ENCODE measurements at places on chromosomes 1 and 21. TPM values are rescaled to one million over a fixed set of nuclear protein-coding genes. Genes with fewer than 3 reads are reported as not detected.

Gene LCE1F
- not detected for total RNA-seq

Gene S100A9
- total RNA-seq: 0.96 TPM

Gene ZNF697
- total RNA-seq: 1.9 TPM

Gene NR5A2
- 8.3 TPM for total RNA-seq

Gene HCRTR1
- total RNA-seq: not detected

Gene TGFBR3
- total RNA-seq: 3.9 TPM

Gene HRNR
- not detected for total RNA-seq

Gene RPE65
- total RNA-seq: not detected

Gene FAM3B
- not detected for total RNA-seq

Gene CCT3
- 427 TPM for total RNA-seq

Gene NUCKS1
- total RNA-seq: 127 TPM

Gene CYP4A11
- not detected for total RNA-seq

Gene SELP
- total RNA-seq: not detected

Gene ZMYND12
- total RNA-seq: 0.49 TPM

Gene C1orf185
- not detected for total RNA-seq

Gene JAM2
- total RNA-seq: not detected

Gene SV2A
- 0.09 TPM for total RNA-seq

Measured in A549 treated with DMSO at 1 μM for 4 hours (cell line).